ENCODE measurements at places on chromosomes 4 and X. TPM values are rescaled to one million over a fixed set of nuclear protein-coding genes. Genes with fewer than 3 reads are reported as not detected.

The NPNT gene
- total RNA-seq: not detected

The FRAS1 gene
- 3.0 TPM for total RNA-seq

The HPGD gene
- total RNA-seq: not detected

The GLUD2 gene
- 0.34 TPM for total RNA-seq

GRCh38 chr4:114519368-114519767 lies 79.2 kb upstream of the UGT8 start:
- no peak for DNase-seq

DNA sequence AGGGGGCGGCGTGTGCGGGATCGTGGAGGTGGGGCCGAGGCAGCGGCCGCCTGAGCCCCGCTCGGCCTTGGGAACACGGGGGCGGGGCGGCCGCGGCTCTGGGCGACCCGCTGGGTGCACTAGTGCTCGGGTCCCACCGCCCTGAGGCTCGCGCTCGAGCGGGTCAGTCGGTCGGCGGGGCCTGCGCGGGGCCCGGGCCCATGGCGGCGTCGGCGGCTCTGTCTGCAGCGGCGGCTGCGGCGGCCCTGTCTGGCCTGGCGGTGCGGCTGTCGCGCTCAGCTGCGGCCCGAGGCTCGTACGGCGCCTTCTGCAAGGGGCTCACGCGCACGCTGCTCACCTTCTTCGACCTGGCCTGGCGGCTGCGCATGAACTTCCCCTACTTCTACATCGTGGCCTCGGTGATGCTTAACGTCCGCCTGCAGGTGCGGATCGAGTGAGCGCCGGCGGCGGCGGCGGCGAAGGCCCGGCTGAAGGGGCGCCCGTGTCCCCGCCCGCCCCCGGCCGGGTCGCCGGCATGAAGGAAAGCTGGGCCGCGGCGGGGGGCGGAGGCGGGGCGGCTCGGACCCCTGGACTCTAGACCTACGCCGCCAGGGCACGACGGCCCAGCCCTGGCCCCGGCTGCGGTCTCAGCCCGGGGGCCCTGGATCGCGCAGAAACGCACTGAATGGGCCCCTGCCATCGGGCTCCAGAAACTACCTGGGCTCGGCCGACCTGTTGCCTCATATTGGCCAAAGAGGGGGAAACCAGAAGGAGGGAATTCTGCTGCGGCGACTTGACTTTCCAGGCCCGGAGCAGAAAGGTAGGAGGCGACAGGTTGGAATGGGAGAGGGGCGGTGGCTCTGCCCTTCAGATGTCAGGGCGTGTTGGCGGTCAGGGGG lies at the start of gene SMIM10L2A:
Gene SMIM10L2A (plus strand): TSS at position 13 of the 878 bp plus-strand sequence. CDS start 188 bp downstream, at position 201.
- DNase-seq: no peak

GRCh38 chr4:45910511-45910910 lies 213.3 kb downstream of the GABRG1 start:
- DNase-seq: no peak

DNA sequence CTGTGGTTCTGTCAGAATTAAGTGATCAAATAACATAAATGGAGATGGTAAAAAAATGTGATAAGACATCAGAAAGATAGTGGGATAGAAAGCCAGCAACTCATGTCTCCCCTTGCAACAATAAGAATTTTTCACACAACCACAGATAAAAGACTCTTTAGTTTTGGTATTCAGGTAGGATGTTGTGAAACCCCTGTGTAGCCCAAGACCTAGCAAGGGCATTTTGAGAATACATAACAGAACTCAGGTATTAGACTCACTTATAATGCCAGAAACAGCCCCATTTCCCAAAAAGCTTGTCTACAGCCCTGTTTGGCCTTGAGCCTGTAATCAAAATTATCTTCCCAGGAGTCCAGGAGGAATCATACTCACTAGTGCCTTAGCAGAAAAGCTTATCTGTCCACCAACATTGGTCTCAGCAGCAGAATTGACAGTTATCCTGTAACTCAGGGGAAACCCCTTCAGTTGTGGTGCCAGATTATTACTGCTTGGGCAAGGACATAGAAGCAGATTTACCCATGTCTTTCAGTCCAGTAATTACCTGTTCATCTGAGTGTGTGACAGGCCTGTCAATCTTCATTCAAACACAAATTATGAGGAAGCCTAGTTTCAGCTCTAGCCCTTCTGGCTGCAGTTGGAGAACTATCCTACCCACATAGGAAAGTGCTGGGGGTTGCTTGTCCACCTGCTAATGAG lies 41.0 kb upstream of the UGT2B17 start:
- no peak for DNase-seq
